ENCODE measurements at places on chromosomes 2 and 18. TPM values are rescaled to one million over a fixed set of nuclear protein-coding genes. Genes with fewer than 3 reads are reported as not detected.

The NXPH2 gene
- not detected for total RNA-seq

The CXCR1 gene
- total RNA-seq, result not detected

The NEU4 gene
- total RNA-seq, result 3.0 TPM

The IL36RN gene
- not detected for total RNA-seq

The HSBP1L1 gene
- 42.1 TPM for total RNA-seq

The DIS3L2 gene
- 19.2 TPM for total RNA-seq

The OTOS gene
- total RNA-seq, result not detected

The SLC38A11 gene
- total RNA-seq, result not detected

The NEB gene
- 2.0 TPM for total RNA-seq

GRCh38 chr2:18934886-18935285, 345.5 kb upstream of the NT5C1B start:
- no peak for DNase-seq

GRCh38 chr2:38866773-38867443, 8.8 kb downstream of the DHX57 start:
- no peak for DNase-seq

DNA sequence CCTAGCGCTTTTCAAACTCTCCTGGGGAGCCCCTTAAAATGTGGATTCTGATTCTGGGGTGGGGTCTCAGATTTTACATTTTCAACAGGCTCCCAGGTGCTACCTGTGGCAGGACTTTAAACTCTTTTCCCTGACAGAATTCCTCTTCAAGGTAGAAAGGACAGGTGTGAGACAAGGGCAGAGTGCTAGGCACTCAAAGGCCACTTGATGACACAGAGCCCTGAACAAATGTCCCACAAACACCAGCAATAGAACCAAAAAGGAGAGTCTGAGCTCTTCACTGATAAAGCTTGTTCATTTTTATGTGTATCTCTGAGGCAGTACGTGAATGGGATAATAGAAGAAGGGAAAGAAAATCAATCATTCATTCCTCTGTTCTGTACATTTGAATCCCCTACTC, 77.7 kb upstream of the PELI1 start:
- no peak for DNase-seq

- no peak for DNase-seq
Observed at GRCh38 chr2:228657807-228658402, 476.4 kb upstream of the SPHKAP start.

GRCh38 chr2:27809761-27810241, 38.3 kb downstream of the MRPL33 start:
- DNase-seq, result no peak

DNA sequence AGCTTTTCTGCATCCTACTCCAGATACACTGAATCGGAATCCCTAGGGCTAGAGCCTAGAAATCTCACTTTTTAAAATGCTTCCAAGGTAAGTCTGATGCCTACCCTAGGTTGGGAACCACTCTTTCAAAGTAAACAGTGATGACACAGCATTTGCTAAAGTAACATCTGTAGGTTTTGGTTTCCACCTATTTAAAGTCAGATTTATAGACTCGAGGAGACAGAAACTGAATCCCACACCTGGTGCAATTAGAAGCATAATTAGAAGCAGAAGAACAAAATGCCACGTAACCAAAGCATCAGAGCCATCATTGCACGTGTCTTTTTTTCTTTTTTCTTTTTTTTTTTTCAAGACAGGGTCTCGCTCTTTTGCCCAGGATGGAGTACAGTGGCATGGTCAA, 40.9 kb downstream of the PDK1 start:
- DNase-seq, result no peak

GRCh38 chr2:159076241-159076640, 107.8 kb downstream of the TANC1 start:
- DNase-seq, result no peak

GRCh38 chr18:77548790-77549420, 299.3 kb downstream of the GALR1 start:
- no peak for DNase-seq

DNA sequence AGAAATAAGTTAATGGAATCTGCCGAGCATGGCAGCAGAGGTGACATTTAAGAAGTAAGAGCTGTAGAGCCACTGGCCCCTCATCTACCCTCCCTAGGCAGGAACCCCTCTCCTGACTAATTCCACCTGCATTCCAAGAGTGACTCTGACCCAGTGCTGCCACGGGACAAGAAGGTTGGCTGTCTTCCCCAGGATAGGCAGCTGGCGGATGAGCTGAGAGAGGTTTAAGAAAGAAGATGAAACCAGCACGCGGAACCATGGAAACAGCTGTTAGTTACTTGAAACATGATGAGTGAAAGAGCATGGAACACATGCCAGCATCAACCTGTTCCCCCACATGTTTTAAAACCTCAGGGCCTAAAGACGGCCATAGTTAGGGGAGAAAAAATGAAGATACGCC, 74.1 kb downstream of the RND3 start:
- no peak for DNase-seq

DNA sequence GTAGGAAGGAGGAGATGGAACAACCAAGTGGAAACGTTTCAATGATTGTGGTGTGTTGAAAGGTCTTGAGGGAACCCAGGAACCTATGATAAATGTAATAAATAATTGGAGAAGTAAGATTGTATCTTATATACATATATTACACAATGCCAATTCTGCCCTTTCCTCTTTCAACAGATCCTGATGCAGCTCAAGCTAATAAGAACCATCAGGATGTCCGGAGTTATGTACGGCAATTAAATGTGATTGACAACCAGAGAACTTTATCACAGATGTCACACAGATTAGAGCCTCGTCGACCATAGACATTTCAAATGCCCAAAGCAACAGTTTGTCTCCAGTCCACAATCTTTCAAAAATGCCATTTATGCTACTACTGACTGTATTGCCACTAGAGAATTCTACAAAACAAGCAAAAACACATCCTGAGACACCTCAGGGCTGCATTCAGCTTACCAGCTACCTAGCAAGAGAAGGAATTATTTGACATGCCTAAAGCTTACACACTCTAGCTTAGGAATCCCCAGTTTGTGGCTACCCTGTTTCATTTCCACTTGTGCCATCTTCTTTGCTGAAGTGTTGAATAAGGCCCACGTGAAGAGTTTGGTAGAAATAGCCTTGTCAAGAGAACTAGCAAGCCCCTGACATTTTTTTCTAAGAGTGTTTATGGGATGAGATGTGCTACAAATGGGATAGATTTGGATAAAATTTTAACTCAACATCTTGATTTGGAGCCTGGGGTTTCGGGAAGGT, 24.0 kb upstream of the MAP3K20 start:
- DNase-seq, result no peak

- DNase-seq, result no peak
Observed at GRCh38 chr2:201964631-201965206, 68.9 kb upstream of the FZD7 start.

- DNase-seq, result no peak
Observed at GRCh38 chr18:22267697-22268096, 98.3 kb downstream of the GATA6 start.

DNA sequence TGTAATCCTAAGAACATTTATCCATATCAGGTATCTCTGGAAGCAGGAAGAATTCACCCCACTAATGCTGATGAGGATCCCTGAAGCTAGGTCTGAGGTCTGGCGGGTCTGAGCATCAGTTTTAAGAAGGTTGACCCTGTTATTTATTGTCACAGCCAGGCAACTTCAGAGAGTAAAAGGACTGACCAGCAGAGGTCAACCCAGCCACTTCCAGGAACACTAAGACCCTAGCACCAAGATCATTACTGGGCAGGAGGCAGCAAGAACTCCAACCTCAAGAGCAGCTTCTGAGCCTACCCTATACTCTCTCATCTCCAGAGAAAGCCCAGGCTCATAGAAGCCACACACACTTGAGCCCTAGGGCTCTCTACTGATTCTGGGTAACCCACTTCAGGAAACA, 901.4 kb downstream of the DCDC2C start:
- no peak for DNase-seq

- DNase-seq, result peak; percentile 17
Observed at GRCh38 chr2:241008711-241009121, 10.3 kb downstream of the SNED1 start.

- no peak for DNase-seq
Observed at GRCh38 chr2:147297820-147298219, 547.0 kb upstream of the ACVR2A start.

DNA sequence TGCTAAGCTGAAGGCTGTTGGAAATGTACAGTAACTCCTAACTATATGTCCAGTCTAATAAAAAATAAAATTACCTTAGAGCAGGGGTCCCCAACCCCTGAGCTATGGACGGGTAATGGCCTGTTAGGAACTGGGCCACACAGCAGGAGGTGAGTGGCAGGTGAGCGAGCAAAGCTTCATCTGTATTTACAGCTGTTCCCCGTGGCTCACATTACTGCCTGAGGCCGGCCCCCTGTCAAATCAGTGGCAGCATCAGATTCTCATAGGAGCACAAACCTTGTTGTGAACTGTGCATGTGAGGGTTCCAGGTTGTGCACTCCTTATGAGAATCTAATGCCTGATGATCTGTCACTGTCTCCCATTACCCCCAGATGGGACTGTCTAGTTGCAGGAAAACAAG, 73.1 kb upstream of the CXCR4 start:
- no peak for DNase-seq

DNA sequence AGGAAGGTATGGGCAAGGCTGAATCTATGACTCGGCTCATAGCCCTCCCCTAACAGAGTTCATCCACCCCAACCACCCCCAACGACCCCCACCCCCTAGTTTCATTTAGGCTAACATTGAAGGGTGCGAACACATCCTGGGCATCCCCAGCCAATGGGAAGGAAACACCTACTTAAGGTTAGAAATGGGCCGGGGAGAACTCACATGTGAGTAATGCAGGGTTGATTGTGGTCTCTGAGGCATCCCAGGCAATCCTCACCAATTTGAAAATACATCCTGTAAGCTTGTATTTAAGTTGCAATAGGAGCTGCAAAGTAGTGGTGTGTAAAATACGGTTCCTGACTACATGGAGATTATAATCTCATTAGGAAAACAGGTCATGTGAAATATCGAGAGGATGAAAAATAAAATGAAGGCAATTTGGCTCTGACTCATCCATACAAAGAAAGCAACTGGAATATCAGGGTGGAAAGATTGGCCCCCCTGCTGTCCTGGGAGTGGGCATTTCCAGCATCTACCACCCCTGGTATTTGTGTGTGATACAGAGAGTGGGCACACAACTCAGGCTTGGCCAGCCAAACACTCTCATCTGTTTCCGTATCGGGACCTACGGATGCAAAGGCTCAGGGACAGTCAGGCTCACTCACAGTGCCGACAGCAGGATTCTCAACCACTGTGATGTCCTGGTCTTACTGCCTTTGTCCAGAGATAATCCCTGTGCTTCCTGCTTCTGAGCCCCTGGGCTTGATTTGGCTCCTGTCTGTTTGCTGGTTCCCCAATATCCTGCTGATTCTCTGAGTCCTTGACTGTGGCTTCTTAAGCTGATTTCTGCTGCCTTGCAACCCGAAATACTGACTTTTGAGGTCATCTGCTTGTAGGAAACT, 90.0 kb upstream of the NCKAP5 start:
- DNase-seq, result no peak

GRCh38 chr18:12749121-12749520, 46.3 kb downstream of the PSMG2 start:
- DNase-seq, result no peak

DNA sequence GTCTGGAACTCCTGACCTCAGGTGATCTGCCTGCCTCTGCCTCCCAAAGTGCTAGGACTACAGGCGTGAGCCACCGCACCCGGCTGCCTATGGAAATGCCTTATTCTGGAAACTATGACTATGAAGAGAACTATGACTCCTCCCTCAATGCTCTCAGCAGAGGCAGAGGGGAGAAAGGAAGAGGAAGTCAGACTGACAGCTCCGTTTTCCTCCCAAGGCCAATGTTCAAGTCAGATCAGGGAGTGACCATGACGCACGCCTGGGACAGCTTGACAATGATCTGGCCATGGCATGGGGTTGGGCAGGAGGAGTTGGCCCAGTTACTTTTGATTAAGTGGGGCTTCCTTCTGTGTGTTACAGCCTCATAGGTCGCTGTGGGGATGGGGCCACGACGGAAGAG, 44.3 kb upstream of the MRPL33 start:
- no peak for DNase-seq

GRCh38 chr2:69469784-69470183, 32.5 kb upstream of the NFU1 start:
- no peak for DNase-seq

- no peak for DNase-seq
Observed at GRCh38 chr2:63891488-63892030, 49.9 kb downstream of the UGP2 start.

DNA sequence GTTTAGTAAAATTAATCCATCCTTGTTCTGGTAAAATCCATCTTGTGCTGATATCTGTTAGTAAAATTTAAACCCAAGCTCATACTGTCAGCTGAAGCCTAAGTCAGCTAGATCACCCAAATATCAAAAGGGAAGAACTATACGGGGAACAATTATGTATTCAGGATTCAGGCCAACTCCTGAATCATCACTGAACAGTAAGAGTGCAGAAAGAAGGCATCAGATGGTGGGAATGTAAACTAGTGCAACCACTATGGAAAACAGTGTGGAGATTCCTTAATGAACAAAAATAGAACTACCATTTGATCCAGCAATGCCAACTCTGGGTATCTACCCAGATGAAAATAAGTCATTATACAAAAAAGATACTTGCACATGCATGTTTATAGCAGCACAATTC, 81.8 kb downstream of the RAPGEF4 start:
- no peak for DNase-seq

DNA sequence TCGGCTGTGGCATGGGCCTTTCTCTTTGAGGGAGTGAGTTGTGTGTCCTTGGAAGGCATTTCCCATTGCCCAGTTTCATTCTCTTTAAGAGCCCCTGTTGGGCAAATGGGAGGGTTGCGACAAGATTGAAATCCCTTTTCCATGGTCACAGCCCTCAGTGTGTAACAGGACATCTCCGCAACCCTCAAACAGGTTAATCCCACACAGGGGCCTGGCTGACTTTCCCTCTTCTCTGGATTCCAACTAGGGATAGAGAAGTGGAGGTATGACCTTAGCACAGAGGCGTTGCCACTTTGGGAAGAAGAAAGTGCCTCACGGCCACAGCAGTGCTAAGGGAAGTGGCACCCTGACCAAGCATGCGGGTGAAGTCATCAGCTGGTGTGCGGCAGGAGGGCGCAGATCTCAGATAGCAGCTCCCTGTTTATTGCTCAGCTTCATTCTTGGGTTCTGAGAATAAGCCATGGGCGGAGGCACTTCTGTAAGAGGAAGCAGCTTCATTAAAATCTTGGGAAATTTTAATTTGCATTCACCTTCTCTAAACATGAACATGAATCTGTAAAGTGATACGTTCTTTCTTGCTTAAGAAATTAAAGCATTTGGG, 256.5 kb downstream of the GBX2 start:
- no peak for DNase-seq

- no peak for DNase-seq
Observed at GRCh38 chr18:77702686-77703085, 453.0 kb downstream of the GALR1 start.

Measured in breast epithelium (tissue), 4 donors.